Islet precursor cell (in vitro differentiated cells): ENCODE measurements at places on chromosomes 11 and 22.

GRCh38 chr11:1908618-1909017 lies 10.9 kb upstream of the TNNT3 start:
- DNase-seq, result no peak

DNA sequence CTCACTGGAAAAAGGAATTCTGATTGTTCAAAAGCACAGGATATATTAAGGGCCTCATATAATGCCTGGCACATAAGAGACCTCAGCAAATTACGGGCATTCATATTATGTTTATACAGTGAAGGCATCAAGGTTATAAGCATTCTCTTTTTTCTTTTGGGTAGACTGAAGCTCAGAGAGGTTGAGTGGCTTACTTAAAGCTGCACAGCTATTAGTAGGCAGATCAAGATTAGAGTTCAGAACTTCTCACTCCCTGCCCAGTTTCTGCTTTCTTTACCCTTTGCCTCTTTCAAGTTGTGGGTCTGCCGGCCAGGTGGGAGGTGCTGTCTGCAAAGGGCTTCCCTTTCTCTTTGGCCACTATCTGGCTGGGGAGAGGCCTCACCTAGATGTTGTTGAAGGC lies 18.0 kb downstream of the CSF2RB start:
- DNase-seq, result no peak

GRCh38 chr11:78830277-78830819 lies 255.7 kb upstream of the NARS2 start:
- DNase-seq, result no peak

- DNase-seq, result no peak
Observed at GRCh38 chr11:109729761-109730160, 307.8 kb downstream of the C11orf87 start.

DNA sequence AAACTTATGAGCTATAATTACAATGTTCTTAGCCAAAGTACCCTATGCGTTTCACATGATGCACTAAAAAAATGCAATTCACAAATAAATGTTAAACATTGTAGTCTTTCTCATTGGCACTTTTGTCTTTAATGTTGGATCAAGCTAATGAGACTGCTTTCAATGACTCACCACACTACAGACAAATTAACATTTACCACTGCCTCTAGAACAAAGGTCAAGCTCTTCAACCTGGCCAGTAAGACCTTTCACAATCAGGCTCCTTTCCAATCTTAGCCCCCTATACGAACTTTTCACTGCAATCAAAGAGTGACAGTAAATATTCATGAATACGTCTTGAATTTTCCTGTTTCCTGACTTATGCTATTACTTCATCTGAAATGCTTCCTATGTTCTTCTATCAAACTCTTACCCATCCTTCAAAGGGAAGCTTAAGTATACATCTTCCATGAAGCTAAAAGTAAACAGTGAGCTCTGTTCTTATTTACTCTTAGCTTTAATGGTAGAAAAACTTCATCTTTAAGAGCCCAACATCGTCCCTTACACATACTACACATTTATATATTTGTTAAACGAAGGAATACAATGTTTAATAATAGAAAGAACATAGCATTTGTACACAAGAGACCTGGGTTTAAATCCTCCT lies 326.6 kb upstream of the PITPNB start:
- DNase-seq, result no peak

DNA sequence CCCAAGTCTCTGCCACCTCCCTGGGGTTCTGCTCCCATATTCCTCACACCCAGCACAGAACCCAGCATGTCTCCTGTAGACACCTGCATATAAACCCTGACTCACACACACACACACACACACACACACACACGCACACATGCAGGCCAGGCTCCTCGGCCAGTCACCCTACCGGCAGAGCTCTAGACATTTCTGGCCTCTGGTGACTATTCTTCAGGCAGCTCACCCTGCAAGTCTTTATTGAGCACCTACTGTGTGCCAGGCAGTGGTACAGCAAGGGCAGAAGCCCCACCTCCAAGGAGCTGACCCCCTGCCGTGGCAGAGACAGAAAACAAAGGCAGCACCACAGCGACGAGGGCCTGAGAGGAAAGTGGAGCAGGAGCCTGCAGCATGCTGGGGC lies 50.3 kb downstream of the CDKN1C start:
- peak; percentile 90 for DNase-seq

DNA sequence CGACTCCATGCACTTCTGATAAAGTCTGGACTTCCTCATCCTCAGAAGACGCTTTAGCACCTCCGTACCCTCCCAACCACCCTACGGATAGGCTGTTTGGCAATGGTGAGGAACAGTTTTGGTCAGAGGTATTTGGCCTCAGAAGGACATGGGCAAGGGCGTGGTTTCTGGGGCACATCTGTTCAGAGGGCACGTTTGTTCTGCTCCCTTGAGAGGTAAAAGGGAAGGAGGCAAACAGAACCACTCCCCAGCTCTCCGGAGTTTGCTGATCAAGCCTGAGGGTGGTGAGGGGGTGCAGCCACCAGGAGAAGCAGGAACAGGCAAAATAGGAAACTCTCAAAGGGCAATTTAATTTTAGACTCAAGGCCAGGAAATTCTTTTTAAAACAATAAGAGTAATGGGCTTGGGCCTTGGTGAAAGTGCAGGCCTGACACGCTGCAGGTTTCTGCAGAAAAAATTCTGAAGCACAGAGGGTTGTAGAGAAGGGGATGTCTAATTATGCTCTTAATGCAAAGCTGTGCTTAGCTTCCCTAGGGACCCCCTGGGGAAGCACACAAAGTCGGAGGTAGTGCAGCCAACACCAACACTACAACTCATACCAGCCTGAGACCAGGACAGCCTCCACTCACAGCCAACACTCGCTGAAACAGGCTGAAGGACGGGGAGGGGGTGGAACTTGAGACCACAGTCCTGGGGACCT lies 23.3 kb downstream of the ETS1 start:
- DNase-seq, result no peak

- DNase-seq, result no peak
Observed at GRCh38 chr11:134366254-134366653, 34.5 kb downstream of the GLB1L2 start.

DNA sequence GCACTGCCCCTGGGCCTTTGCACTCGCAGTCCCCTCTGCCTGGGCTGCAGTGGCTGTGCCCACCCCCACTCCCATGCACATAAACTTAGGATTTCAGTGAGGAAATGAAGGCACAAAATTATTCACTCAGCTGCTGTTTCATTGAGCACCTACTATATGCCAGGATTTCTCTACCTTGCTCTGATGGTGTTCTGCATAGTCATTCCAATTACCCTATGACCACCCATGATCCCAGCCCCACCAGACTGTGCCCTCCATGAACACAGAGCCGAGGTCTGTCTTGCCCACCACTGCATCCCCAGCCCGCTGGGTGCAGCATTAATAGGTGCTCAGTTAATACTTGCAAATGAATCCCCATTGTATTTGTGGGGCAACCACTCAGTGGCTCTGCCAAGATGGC lies 10.9 kb downstream of the CYTH4 start:
- no peak for DNase-seq

- no peak for DNase-seq
Observed at GRCh38 chr11:8756201-8756600, 73.6 kb downstream of the RPL27A start.

GRCh38 chr11:129190087-129190486 lies 2.0 kb downstream of the ARHGAP32 start:
- DNase-seq, result no peak
